ENCODE measurements at places on chromosomes 12 and 14. TPM values are rescaled to one million over a fixed set of nuclear protein-coding genes. Genes with fewer than 3 reads are reported as not detected.

DNA sequence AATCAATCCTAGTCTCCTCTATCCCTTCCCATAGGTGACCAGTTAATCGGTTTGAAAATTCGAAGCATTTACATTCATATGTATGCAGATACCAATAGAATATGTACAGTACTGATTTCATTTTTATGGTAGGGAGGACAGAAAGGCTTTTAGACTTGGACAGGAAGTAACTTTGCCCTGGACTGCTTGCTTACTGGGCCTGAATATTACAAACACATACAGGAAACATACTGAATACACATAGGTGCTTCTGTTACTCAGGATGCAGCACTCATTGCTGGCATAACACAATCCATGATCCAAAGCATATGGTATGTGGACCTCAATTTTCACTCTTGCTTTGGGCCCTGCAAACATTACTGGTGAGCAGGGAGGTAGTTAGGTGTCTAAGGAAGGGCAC is 71.1 kb downstream of the CATSPERB start:
- H3K4me3 ChIP-seq = no peak overlapping the region
- DNase-seq = no peak
- H3K36me3 ChIP-seq = no peaks in the 10 kb centered on the region
- H3K27me3 ChIP-seq = no peaks in the 10 kb centered on the region
- no peaks in the 10 kb centered on the region for H3K4me1 ChIP-seq

DNA sequence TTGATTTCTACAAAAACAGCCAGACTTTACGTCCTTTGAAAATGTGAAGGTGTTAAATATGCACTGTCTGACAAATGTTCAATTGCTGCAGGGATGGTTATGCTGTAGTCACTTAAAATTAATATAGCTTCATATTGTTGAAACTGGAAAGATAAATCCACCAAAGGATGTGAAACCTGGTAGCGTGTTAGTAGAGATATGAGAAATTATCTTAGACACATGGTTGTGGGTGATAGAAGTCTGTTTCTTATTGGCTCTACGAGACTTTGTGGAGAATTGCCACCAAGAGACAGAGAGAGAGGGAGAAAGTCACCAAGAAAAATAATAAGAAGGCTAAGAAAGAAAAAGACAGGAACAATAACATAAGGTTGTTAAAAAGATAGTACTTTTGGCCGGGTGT is 2.6 kb upstream of the CAPRIN2 start:
- H3K4me1 ChIP-seq = no peaks in the 10 kb centered on the region
- H3K36me3 ChIP-seq = no peaks in the 10 kb centered on the region
- H3K27ac ChIP-seq = no peak overlapping the region
- H3K4me3 ChIP-seq = no peak overlapping the region

DNA sequence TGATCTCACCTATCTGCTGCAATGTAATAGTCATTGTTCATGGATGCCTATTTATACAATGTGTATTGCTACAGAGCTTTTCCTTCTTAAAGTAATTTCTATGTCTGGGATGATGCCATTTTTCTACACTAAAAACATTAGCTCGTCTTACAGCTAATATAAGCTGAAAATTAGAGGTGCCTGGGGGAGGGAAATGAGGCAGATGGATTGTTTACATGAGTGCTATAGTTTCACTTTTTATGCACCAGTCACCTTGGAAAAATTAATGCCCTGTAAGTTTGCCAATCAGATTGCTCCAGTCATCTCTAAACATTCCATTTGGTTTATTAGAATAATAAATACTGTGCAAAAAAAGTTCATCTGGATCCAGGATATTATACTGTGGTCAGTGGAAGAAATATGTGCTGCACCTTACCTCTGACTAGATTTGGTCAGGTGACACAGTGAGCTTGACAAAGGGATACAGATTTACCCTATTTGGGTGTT is 436.2 kb downstream of the RAD51B start:
- H3K4me3 ChIP-seq = no peak overlapping the region
- no peak for DNase-seq
- no peak overlapping the region for H3K27ac ChIP-seq
- H3K36me3 ChIP-seq = no peaks in the 10 kb centered on the region
- no peaks in the 10 kb centered on the region for H3K27me3 ChIP-seq

DNA sequence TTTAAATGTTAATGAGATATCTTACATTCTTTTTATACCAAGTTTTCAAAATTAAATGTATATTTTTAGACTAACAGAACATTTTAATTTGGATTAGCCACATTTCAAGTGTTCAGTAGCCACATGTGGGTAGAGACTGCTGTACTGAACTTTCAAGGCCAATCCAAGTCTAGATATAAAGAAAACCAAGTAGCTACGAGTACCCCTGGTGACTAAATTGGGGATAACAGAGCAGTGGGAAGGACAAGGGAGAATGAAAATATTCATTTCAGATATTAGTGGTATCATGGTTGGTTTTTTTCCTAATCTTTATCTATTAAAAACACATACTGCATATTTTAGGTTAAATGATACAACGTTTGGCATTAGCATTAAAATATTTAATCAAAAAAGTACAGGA is 69.4 kb upstream of the RHOJ start:
- no peaks in the 10 kb centered on the region for H3K36me3 ChIP-seq
- DNase-seq = no peak
- H3K27me3 ChIP-seq = no peaks in the 10 kb centered on the region
- H3K4me3 ChIP-seq = no peak overlapping the region

- no peaks in the 10 kb centered on the region for H3K27me3 ChIP-seq
- H3K4me3 ChIP-seq = no peak overlapping the region
- H3K4me1 ChIP-seq = no peaks in the 10 kb centered on the region
- no peaks in the 10 kb centered on the region for H3K36me3 ChIP-seq
- DNase-seq = peak; percentile 15
Observed at GRCh38 chr12:12365931-12366431, 9.1 kb downstream of the BORCS5 start.

DNA sequence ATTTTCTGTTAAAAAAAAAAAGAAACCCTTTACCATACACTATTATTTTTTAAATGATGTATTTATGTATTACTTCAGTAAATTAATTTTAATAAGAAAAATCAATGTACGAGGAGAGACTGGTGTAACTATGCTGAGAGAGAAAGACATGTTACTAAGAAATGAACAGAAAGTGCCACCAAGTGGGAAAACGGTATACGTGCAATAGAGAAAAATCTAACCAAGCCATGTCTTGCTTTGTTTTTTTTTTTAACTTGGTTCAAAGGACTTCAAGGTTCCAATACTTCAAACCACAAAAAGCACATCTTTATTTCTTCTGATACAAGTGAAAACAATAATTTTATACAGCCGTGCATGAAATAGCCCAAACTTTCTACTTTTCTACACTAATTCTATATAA is 22.9 kb downstream of the NDUFA12 start:
- no peak for DNase-seq
- H3K27ac ChIP-seq = no peak overlapping the region
- no peaks in the 10 kb centered on the region for H3K4me1 ChIP-seq
- no peak overlapping the region for H3K4me3 ChIP-seq
- peaks cover 12% of the 10 kb centered on the region for H3K36me3 ChIP-seq

GRCh38 chr14:73236157-73236556 is 1.1 kb upstream of the PAPLN start:
- H3K4me3 ChIP-seq = peak overlapping the region; percentile 46
- peaks cover 38% of the 10 kb centered on the region for H3K4me1 ChIP-seq
- H3K27ac ChIP-seq = no peak overlapping the region
- no peak for DNase-seq
- H3K27me3 ChIP-seq = peaks cover 51% of the 10 kb centered on the region

KRT71 gene
- not detected for total RNA-seq

DTX3 gene
- total RNA-seq = 63.5 TPM

All from endodermal cell (in vitro differentiated cells).